CD4-positive, alpha-beta T cell treated with Interleukin-17A for 1 hour (primary cell): ENCODE measurements at places on chromosomes 11 and 22.

- DNase-seq = no peak
These were observed 32.0 kb upstream of the ANO1 start for GRCh38 chr11:70046089-70046488.

DNA sequence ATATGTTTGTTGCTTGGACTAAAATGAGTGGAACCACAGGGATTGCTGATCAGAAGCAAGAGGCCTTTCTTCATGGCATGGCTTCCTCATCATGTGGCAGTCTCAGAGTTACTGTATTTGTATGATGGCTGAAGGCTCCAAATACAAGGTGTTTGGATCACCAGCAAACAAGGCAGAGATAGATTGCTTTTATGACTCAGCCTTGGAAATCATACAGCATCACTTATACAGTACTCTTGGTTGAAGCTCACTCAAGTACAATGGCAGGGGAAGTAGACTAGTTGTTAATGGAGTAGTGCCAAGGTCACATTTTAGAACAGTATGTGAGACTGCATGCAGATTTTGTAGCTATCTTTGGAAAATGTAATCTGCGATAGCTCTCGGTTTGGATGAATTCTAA lies 16.6 kb downstream of the CAPRIN1 start:
- DNase-seq = no peak

- no peak for DNase-seq
These were observed 36.7 kb upstream of the TFIP11 start for GRCh38 chr22:26548984-26549383.

GRCh38 chr22:27868732-27869282 lies 50.2 kb downstream of the PITPNB start:
- no peak for DNase-seq

DNA sequence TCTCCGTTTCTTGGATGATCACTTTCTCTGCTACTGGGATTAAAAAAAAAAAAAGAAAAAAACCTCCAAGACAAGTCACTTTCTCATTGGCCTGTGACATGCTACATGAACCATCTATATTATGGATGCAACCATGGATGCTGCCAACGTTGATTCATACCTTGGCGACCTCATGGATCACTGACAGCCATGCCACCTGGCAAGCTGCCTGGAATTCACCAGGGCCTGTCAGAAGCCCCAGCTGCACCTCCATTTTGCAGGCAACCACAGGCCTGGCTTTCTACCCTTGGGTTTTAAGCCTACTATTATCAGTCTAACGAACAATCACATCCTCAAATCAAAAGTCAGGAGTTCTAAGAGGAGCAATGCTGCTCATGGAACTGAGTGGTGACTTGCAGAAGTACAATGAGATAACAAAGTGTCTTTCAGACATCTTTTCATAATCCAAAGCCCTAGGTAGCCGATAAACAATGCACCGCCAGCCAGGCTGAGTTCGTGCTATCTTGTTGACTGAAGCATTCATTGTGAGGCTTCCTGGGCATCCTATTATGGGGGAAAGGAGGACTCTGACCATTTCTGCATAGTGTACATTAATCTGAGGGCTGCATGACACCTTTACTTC lies 48.0 kb upstream of the CADM1 start:
- no peak for DNase-seq

- DNase-seq = no peak
These were observed 1558.9 kb downstream of the FAM181B start for GRCh38 chr11:81174646-81175330.

- DNase-seq = no peak
These were observed 221.3 kb downstream of the FAM76B start for GRCh38 chr11:95568281-95568680.

- DNase-seq = no peak
These were observed 1794.1 kb upstream of the RAG2 start for GRCh38 chr11:38392176-38392575.

DNA sequence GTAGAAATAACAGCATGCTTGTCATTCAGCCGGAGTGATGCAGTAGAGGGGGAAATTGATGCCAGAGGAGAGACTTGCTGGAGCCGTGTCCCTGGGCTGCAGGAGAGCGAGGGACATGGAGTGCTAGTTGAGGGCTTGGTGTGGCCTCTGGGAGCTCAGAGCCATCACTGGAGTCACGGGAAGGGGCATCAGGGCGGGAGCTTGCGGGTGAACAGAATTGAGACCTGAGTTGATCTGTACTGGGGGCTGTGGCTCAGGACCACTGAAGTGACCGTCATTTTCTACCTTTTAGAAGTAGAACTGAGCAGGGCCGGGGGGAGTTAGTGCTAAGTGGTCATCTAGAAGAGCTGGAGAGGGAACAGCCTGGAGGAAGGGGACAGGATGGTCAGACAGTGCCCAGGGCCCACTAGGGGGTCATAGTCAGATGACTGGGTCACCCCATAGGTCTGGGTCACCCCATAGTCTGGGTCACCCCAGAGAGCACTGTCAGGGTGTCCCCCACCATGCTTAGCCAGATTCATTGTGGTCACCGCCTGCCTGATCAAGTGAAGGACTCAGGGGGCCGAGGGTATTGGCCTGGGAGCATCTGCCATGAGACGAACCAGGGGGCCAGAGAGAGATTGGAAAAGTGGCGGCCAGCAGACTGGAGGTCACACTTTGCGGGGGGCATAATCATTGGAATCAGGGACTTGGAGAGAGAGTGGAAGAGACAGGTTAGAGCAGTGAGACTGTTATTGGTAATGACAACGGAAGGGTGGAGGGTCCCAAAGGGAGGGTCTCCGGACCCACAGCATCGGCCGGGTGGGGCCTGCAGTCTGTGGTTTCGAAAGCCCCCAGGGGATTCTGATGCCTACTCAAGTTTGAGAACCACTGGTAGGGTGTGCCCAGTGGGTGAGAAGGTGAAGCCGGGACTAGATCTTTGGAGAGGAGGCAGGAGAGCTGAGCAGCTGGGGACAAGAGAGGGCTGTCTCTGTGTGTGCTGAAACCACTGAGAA lies 15.2 kb downstream of the RIBC2 start:
- no peak for DNase-seq

GRCh38 chr11:76602431-76602861 lies 68.1 kb downstream of the LRRC32 start:
- no peak for DNase-seq

DNA sequence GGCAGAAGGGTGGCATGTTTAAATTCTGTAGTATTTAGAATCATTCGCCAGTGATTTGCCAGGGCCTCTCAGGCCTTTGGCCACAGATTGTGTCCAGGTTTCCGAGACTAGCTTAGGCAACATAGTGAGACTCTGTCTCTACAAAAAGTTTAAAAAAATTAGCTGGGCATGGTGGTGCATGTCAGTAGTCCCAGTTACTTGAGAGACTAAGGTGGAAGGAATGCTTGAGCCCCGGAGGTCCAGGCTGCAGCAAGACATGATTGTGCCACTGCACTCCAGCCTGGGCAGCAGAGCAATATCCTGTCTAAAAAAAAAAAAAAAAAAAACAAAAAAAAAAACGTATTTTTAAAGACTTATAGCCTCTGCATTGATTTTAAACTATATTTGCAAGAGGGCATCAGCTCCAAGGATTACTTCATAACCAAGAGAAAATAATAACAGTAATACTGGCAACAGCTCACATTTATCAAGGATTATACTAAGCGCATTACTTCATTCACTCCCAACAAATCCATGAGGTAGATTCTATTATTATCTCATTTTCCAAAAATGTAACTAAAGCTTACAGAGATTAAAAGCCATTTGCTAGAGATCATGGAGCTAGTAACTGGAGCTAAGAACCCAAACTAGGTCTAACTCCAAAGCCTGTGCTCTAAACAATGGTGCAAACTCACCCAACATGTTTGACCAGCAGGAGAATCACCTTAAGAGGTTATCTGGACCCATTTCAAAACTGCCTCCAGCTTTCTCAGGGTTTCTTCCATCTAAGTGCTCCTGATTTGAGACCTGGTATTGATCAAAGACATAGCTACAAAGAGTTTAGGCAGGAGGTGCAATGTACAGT lies 32.6 kb upstream of the SLC6A5 start:
- DNase-seq = no peak

- no peak for DNase-seq
These were observed 9.2 kb upstream of the IL10RA start for GRCh38 chr11:117977029-117977428.

- DNase-seq = no peak
These were observed 440 bp upstream of the SLC25A45 start for GRCh38 chr11:65382804-65383368.

DNA sequence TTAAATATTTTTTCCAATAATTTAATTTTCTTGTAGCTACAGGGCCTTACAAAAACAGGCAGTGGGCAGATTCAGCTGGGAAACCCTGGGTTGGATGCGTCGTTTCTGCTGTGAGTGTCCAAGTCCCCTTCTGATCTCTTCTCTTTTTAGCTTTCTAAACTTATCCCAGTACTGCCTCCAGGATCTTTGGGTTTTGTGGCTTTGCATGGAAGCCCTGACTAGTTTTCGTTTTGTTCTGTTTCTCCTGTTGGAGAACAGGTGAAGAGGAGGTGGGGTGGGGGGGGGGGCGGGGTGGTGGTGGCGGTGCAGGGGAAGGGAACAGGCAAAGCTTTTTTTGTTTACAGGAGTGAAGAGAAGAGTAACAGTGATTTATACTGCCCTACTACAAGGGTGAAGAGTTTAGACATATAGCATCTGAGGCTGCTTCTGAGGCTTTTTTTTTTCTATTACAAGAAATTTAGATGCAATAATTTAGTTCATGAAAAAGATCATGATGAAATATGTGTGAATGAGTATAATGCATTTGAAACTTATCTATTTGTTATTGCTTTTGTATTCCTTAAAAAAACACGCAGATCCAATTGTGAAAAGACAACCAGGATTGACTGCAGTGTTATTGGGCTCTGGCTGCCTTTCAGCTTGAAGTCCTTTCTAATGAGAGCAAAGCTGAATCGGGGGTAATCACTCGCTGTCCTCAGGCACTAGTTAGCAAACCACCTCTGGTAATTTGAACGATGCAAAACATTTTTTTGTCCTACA lies 142.9 kb downstream of the NCAM1 start:
- DNase-seq = no peak

DNA sequence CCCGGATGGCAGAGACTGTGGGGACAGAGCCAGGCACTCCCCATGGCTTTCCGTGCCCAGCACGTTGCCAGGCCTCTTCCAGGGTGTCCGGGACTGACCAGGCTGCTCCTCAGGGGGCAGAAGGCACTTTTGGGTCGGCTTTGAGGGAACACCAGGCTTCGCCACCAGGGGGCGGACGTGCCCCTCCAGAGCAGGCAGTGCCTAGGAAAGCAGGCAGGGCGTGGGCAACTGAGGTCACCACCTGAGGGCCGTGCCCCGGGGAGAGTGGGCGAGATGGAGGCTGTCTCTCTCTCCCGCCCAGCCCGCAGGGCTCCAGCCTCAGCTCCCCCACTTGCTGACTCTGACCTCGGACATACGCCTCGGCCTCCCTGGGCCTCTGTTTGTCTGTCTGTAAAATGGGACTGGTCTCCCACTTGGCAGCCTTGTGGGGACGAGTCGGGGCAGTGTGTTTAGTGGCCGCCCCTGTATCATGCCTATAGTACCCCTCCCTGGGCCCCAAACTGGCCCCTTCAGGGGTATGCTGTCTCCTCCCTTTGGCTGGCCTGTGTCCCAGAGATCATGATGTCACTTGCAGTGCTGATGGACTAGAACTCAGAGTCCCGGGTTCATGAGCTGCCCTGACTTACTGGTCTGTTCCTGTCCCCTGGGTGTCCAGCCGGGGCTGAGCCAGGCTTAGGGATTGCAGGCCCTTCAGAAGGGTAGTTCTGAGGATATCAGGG lies 4.4 kb upstream of the PRR5 start:
- peak; percentile 86 for DNase-seq
